HFFc6 (cell line): ENCODE measurements at places on chromosomes 12 and 14. TPM values are rescaled to one million over a fixed set of nuclear protein-coding genes. Genes with fewer than 3 reads are reported as not detected.

TOMM20L gene
- not detected in 2 replicates for total RNA-seq

LMNTD1 gene
- 0.61 to 0.98 TPM (median 0.81 TPM) in 3 replicates for total RNA-seq

OTUB2 gene
- 0.79 to 1.8 TPM (median 1.5 TPM) in 3 replicates for total RNA-seq

STYK1 gene
- total RNA-seq = 1.1 to 1.7 TPM (median 1.7 TPM) in 3 replicates

KERA gene
- total RNA-seq = not detected in 3 replicates

GPR132 gene
- 0.20 TPM in 1 of 3 replicates, not detected in the others for total RNA-seq

GRCh38 chr12:100576331-100577036 is 3.0 kb downstream of the GAS2L3 start:
- DNase-seq = peak; percentile 84

- DNase-seq = no peak
These were observed 13.4 kb downstream of the MYL2 start for GRCh38 chr12:110906985-110907384.

DNA sequence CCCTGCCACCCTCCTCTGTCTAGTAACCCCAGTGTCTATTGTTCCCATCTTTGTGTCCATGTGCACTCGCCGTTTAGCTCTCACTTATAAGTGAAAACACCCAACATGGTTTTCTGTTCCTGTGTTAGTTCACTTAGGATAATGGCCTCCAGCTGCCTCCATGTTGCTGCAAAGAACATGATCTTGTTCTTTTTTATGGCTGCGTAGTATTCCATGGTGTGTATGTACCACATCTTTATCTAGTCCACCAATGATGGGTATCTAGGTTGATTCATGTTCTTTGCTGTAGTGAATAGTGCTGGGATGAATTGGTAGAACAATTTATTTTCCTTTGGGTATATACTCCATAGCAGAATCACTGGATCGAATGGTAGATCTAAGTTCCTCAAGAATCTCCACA is 51.0 kb upstream of the RFLNA start:
- DNase-seq = no peak

GRCh38 chr14:100825713-100826331 is at the start of gene MEG3:
TSS of gene MEG3 (plus strand) at chr14:100826118.
- DNase-seq = peak; percentile 80

- DNase-seq = peak; percentile 15
These were observed 202.5 kb upstream of the DDHD1 start for GRCh38 chr14:53355581-53356112.

GRCh38 chr14:22600027-22600426 is 1.9 kb downstream of the ABHD4 start:
- DNase-seq = no peak

DNA sequence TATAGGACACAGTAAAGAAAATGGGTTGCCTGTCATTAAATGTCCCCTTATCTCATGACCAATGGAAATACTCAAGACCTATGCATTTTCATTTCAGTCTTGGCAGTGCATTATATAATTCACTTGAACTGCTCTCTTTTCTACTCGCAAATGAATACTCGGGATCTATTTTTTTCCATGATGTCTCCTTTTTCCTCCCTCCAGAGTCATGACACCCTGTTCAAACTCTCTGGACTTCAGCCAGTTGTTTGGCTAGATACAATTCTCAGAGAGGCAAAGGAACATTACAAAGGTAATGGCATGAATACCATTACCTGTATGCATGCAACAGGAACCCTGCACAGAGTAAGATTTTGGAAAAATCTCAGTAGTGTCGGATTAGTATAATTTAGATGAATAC is 130.9 kb downstream of the GPR135 start:
- DNase-seq = no peak

DNA sequence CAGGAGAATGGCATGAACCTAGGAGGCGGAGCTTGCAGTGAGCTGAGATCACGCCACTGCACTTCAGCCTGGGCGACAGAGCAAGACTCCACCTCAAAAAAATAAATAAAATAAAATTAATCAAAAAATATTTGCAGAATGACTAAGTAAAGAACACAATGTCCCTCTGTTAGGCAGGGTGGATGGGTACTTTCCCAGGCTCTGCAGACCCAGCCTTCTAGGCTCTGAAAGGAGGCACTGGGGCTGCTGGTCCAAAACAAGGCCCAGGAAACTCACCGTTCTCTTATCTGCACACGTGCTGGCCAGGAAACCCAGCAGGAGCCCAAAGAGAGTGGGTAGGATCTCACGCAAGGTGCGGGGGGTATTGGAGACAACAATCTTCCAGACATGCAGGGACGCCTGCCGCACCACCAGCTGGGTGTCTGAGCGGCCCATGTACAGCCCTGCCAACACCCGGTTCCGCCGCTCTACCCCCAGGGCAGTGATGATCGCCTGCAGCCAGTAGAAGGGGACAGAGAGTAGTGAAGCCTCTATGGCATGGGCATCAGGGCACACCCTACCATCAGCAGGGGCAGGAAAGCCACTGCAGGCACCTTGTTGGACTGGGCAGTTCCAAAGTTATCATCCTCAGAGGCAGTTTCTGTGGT is 25.8 kb upstream of the RAB35 start:
- DNase-seq = no peak

GRCh38 chr12:113314121-113314529 is 20.8 kb downstream of the SLC8B1 start:
- no peak for DNase-seq

DNA sequence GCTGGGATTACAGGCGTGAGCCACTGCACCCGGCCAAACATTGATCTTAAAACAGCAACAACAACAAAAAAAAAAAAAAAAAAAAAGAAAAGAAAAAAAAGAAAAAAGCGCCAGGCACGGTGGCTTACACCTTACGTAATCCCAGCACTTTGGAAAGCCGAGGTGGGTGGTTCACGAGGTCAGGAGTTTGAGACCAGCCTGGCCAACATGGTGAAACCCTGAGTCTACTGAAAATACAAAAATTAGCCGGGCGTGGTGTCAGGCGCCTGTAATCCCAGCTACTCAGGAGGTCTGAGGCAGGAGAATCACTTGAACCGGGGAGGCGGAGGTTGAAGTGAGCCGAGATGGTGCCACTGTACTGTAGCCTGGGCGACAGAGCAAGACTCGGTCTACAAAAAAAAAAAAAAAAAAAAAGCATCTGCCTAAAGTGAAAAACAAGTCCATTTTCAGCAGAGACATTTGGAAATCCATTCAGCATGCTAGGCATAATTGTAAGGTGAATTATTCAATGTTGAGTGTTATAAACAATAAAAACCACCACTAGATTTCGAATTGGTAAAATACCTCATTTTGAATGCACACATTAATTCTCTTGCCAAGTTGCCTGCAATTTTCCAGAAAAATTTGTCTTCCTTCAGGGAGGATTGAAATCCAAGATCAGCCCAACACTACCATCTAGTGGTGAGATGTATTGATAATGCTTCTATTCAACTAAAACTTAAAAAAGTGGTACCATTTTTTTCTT is 8.0 kb upstream of the CERS5 start:
- DNase-seq = peak; percentile 64

DNA sequence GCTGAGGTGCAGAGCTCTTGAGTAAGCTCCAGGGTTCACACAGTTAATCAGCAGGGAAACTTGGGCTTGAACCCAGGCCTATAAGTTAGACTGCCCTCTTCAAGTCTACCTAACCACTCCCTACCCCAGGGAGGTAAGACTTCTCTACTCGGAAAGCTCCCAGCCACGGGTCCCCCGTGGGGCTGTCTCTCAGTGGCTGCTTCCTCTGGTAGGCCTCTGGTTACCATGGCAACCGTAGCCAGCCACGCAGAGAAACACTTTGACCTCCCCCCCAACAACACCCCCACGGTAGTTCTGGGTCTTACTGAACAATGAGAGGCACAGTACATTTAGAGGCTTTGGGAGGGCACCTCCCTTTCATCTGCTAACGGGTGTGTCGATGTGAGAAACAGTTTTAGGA is 245.2 kb downstream of the AACS start:
- no peak for DNase-seq

DNA sequence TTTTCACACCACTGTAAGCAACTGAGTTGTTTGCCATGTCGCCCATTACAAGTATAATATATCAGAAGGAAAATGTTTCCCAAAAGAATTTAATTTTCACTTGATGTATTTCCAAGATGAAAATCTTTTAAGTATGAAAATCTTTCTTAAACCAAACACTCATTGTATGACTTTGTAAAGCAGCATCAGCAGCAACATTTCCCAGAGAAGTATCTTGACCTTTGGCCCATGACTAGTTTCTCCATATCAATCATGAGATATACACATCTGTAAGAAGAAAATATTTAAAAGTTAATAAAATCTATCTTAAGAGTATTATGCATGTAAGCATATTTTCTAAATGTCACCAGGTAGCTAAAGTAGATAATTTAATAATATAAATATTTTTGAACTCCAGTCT is 52.8 kb downstream of the ATP2B1 start:
- DNase-seq = no peak

DNA sequence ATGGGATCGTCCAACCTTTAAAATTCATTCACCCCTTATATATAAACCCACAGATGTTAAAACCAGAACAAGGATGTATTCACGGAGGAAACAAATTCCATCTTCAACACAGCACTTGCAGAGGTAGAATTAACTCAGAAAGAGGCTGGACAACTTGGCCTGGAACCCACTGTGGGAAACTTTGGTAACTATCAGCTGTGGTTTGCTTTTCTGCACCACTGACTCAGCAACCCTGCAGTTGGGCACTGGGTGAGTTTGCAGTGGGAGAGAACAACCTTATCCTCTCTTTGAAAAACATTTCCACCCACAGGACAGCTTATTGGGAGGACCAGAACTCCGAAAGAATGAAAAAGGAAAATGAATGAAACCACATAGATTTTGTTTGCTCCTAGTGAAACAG is 66.3 kb downstream of the ZNF664 start:
- DNase-seq = no peak

- peak; percentile 7 for DNase-seq
These were observed 588.2 kb downstream of the NRXN3 start for GRCh38 chr14:78758333-78758732.

DNA sequence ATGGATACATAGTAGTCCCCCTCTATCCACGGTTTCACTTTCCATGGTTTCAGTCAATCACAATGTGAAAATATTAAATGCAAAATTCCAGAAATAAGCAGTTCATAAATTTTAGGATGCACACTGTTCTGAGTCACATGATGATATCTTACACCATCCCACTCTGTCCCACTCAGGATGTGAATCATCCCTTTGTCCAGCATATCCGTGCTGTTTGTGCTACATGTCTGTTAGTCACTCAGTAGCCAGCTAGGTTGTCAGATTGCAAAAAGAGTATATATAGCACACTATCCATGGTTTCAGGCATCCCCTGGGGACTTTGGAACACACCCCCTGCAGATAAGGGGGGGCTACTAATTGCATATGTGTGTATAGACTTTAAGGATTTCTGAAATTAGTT is 8.1 kb upstream of the NAA30 start:
- peak; percentile 88 for DNase-seq

GRCh38 chr14:83535444-83535843 is 1994.5 kb upstream of the FLRT2 start:
- DNase-seq = no peak

DNA sequence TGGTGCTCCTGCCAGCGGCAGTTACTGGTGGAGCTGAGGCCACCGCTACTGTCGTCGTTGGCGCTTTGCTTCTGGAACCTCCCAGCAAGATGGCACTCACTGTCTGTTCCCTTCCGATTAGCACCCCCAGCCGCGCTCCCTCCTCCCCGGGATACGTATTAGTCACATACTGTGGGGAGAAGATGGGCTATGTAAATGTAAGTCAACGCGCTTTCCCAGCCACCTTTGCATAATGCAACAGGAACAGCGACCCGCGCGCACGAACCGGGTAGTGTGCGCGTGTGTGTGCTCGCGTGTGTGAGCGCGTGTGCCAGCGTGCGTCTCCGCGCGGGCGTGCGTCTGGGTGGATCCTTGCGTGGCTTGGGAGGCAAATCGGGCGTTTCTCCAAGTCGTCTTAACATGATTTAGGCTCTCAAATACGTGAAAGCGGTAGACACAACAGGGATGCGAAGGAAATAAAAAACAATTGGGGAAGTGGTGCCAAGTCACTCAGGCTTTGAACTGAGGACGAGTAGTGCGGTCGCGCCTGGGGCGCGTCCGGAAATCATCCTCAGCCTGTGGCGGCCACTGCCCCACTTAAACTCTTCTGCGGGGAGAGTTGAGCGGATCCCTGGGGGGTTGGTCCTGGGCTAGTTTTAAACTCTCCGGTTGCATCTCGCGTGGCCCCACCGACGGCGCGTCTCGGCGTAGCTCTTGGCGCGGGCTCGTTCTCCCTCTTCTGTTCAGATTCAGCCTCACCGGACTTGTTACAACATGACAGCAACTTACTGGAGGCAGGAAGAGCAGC is 1.8 kb downstream of the FLRT2 start:
- DNase-seq = peak; percentile 90

DNA sequence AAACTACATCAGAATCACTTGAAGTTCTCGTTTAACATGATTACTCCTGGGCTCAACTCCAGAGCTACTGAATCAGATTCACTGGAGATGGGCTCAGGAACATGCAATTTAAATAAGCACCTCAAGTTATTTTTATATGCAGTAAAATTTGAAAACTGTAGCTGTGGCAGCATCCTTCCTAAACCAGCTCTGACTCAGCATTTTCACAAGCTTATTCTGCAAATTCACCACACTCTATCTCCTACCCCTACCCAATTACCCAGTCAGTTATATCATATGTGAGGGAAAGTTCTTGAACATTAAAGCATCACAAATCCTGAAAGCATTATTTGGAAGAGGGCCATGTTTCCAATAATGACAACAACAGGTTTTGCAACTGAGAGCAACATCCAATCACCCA is 24.2 kb upstream of the LRRC9 start:
- DNase-seq = no peak

GRCh38 chr12:106021516-106021915 is 117.2 kb downstream of the NUAK1 start:
- DNase-seq = no peak

GRCh38 chr12:32266756-32267155 is 132.6 kb upstream of the FGD4 start:
- no peak for DNase-seq

GRCh38 chr14:61179796-61180398 is 101.2 kb downstream of the TMEM30B start:
- DNase-seq = peak; percentile 46

GRCh38 chr12:60101715-60102114 is 505.9 kb downstream of the SLC16A7 start:
- peak; percentile 69 for DNase-seq

DNA sequence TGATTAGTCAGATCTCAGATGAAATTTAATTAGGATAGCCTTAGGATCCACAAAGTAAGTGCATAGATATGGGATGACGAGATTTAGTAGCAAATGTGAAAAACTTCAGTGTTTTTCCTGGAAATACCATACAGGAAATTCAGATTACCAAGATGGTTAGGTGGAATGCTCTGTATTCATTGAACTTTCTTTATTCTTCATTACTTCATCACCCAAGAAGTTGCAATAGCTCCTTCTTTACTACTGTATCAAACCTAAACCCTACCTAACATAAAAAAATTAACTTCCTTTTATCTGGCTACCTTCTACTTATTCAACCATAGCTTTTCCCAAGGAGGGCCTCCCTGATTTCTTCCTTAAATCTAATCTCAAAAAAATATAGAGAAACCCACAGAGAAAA is 100.4 kb downstream of the TTC6 start:
- DNase-seq = peak; percentile 19

DNA sequence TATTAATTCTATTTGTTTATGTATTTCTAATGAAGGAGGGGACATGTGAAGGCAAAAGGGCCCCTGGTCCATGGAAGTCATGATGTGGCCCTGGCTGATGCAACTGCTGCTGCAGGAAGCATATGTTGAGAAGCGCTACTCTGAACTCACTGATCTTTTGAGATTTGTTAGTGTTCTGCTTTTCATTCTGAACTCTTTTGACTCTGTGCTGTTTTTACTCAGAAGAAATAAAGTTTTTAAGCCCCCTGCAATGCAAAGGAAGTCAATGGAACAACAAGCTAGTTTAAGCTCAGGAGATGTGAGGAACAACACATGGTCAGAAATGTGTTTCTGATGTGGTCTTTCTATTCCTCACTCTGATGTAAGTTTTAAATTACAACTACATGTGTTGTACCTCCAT is 88.9 kb upstream of the BTG1 start:
- DNase-seq = no peak
